ENCODE measurements at places on chromosomes 7 and 10.

- no peak for DNase-seq
These were observed 15.5 kb downstream of the CYP3A4 start for GRCh38 chr7:99768471-99768870.

DNA sequence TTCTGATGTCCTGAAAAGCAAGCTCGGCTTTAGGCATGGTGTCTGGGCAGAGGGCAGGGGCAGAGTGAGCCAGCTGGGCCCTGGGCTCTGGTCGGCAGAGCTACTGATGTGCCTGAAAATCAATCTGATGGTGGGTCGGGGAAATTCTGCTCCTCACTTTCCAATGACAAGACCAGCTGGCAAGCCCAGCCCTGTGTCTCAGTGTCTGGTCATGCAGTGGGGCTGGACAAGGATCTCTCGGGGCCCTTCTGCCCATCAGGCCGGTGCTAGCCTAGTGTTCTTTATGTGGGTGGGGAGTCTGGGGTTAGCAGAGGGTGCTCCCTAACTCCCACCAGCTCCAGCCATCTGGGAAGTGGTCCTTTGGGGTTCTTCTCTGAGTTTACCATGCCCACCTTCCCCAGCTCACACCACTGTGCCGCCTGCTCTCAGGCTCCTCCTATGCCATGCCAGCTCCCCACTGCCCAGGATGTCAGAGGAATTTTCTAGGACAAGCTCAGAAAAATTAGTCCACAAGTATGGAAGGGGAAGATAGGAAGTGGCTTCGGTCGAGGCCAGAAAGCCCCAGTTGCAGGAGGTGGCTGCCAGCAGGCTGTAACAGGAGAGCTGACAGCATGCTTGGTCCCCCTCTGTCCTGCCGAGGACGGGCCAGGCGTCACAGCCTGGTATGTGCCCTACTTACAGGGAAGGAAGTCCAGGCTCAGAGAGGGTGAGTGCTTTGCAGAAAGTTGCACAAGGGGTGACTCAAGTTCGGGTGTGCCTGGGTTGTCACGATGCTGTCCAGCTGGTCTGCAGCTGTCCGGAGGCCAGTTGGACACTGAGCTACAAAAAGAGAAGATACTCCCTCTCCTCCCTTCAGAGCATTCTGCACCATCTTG is 135.2 kb downstream of the ADCY1 start:
- peak; percentile 84 for DNase-seq

- DNase-seq: no peak
These were observed 68.8 kb upstream of the MTPN start for GRCh38 chr7:136045992-136046391.

DNA sequence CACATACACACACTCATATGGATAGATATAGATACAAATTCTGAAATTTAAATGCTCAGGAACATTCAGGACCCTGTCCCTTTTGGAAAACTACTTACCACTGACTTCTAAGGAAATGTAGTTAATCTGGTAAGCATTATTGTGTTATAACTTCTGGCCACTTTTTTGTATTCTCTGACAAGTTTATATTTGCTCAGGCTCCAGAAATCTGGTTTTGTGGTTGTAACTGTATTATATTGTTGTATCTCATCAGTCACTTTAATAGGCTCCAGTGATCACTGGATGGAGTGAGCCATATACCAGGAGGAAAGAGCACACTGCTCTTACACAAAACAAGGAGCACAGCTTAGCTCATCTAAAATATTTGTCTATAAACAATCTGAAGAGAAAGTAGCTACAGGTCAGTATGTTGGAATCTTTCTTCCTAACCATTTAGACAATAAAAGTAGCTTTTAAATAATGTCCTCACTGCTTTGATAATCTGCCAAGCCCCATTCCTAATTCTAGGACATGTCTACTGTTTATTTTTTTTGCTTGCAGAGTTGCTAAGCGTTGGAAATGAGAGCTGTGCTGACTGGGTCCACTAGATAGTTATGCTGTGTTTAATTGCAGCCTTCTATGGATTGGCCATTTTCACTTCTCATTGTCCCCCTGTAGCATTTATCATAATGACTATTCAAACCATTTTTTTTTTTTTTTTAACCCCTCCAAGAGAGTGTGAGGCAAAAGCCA is 43.8 kb downstream of the SMNDC1 start:
- no peak for DNase-seq

GRCh38 chr7:105307163-105307672 is 81.5 kb downstream of the SRPK2 start:
- DNase-seq: no peak

- DNase-seq: no peak
These were observed 22.2 kb downstream of the VOPP1 start for GRCh38 chr7:55550010-55550663.

DNA sequence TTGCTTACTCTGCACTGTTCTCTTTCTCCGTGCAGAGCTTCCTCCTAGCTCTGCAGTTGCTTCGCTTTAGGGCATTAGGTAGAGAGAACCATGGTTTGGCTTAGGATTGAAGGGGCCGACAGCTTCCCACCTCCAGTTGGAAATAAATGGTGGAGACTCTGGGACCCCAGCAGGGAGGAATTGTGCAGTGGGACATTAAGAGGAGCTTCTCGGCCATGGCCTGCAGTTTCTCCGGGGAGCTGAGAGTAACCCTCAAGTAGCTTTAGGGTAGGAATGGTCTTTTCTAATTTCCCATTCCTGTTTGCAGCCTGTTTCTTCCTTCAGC is 1.2 kb downstream of the SUFU start:
- DNase-seq: no peak

- DNase-seq: peak; percentile 93
These were observed 29.6 kb downstream of the MINDY4 start for GRCh38 chr7:30800785-30801252.

GRCh38 chr10:6386346-6386745 is 183.6 kb downstream of the PFKFB3 start:
- DNase-seq: no peak

DNA sequence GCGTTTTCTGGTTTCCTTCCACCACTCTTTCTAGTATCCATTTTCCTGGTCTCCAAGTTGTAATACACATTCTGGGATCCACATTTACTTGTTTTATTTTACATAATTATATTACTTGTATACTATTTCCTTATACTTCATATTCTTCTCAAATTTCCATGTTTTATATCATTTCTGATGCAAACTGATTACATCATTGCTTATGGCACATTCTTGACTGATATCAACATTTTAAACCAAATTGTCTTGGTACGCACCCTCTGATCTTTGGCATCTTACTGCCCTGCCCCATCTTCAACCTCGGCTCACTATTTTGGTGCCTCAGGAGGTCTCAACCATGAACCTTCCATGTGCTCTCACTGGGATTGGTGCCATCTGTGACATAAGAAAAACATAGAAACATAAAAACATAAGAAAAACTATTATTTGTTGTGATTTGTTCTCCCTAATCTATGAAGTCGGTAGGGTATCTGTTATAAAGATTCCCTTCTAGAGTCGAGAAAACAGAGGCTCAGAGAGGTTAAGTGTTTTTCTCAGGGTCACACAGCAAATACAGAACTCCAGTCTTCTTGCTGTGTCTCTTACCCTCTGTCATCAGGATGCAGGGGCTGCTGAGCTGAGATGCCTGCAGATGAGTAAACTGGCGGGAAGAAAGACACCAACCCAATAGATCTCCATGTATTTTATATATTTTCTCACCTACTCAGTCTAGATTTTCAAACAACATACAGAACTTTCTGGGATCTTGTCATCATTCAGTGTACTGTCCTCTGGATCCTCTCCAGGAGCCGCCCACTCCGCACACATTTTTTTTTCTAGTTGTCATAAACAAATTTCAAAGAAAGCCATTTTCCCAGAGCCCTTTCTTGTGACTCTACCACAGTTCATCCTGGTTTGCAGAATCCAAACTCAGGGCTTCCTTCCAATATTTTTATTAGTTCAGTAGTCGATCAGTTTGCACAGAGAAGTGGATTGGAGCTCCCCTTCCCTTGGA is 79.5 kb downstream of the PARP12 start:
- DNase-seq: peak; percentile 8

DNA sequence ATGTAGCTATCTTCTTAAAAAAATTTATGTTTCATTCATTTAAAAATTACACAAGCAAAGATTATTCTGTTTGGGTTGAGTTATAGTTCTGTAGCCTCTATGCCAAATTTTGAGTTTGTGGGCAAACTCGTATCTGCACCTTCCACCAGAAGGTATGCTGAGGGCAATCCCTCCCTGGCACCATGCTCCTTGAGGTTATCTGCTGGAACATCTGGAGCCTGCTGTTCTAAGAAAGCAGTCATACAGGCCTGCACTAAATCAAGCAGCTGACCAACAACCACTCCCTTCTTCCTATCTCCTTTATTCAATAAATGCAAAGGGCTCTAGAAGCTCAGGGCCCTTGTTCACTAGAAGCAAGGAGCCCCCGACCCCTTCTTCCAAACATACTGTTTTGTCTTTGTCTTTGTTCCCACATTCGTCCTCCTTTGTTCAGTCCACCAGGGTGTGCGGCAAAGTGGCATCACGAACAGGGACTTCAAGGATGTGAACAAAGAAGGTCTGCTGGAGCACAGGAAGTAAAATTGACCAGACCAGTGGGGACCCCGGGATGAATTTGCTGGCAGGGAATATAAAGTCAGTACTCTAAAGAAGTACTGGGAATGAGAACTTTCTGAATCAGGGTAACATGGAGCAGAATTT is 36.4 kb downstream of the OR13A1 start:
- no peak for DNase-seq

GRCh38 chr10:85967594-85967993 is 399.0 kb downstream of the GRID1 start:
- DNase-seq: no peak

GRCh38 chr10:7605565-7606295 is 61.0 kb downstream of the ITIH5 start:
- no peak for DNase-seq

DNA sequence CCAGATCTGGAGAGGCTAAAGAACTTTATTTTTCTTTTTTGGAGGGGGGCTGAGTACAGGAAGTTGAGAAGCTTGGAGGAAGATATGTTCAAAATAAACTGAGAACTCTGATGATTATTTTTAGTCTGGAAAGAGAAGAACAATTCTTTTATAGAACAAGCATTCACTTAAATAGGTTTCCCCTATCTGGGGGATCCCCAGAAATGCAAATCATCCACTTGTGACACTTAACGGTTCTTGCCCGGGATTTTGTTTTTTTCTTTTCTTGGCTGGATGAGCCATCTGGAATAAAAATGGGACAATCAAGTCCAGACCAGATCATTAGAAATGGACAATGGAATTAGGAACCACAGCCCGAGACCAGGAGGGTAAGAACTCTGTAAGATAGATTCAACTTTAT is 95.9 kb upstream of the EGR2 start:
- DNase-seq: no peak

GRCh38 chr10:124742413-124743190 is 1.6 kb downstream of the FAM53B start:
- peak; percentile 67 for DNase-seq

DNA sequence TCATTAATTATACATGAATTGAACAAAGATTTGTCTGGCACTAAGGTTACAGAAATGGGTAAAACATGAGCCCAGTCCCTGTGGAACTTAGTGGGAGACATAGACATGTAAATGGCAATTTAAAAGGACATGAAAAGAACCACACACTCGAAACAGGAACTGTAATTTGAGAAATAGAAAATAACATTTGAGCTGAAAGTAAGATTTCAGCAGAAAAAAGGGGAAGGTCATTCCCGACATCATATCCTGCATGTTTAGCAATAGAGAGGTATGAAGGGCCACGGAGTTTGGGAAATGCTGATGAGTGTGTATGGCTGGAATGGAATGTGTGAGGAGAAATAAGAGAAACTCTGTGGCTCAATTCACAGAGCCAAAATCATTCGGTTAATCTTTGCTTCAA is 175.4 kb upstream of the AHR start:
- peak; percentile 87 for DNase-seq

DNA sequence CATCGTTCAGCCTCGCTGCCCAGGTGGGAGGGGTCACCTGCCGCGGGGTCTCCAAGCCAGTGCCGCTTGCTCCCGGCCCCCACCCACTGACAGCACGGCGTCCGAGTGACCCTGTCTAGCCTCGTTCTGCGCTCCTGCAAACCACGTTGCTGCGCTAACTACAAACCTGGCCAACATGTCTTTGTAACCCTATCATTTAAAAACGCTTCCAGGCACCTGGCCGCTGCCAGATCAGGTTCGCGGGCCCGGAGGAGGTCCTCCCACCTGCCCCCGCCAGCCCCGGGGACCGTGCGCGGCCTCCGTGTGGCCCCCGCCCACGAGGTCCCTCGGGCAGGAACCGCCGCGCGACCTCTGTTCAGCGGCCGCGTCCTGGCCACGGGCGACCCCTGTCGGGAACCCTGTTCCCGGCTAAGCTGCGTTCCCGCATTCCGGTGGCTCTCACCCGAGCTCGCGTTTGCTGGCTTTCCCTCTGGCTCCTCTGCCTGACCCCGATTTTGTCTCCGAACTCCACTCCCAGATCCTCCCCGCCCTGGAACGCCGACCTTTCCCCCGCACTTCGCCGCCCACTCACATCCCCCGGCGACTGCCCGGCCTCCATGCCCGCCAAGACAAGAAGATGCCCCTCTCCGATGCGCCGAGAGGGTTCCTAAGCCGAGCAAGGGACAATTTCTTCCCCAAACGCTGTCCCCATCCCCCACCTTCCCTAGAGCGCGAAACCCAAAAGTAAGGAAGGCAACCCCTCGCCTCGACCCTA is 2.4 kb downstream of the SFMBT2 start:
- peak; percentile 51 for DNase-seq

- no peak for DNase-seq
These were observed 6.2 kb upstream of the ITGB1 start for GRCh38 chr10:32964270-32964669.

DNA sequence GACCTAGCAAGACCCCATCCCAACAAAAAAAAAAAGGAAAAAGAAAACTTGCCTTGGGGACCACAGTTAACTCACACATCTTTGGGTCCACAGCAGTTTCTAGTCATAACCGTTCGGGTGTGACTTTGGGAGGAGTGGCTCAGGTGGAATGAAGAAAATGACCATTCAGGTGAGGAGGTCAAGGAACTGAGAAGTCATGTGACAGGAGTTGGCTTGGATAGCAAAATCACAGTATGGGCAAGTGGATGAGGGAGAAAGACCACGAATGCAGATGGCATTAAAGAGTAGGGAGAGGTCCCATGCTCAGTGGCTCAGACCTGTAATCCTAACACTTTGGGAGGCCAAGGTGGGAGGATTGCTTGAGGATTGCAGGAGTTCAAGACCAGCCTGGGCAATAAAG is 17.1 kb upstream of the CNOT4 start:
- no peak for DNase-seq

GRCh38 chr10:33337326-33337957 is 3.0 kb upstream of the NRP1 start:
- peak; percentile 79 for DNase-seq

DNA sequence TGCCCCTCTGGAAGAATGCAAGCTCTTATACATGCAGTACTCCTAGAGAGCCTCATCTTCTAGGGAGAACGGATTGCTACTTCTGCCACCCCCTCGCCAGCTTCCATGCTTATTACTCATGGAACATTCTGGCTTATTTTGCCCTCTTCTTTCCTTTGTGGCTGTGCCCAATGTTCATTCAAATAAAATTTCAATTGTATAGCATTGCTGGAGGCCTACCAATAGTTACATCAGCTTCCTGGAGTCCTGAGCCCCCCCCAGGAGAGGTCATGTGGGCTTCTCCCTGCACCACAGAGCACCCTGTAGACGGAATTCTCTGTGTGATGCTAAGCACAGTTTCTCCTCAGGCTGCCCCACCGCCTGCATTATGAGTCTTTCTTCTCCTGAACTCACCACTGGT is 1094.0 kb downstream of the KCNMA1 start:
- peak; percentile 53 for DNase-seq

GRCh38 chr10:6530211-6530840 is 49.8 kb downstream of the PRKCQ start:
- DNase-seq: no peak
